Osteocyte (in vitro differentiated cells): ENCODE measurements at places on chromosomes 3 and 15. TPM values are rescaled to one million over a fixed set of nuclear protein-coding genes. Genes with fewer than 3 reads are reported as not detected.
A peak's percentile ranks its signal among the peaks of the same experiment; 100 is the strongest.

The RGMA gene
- total RNA-seq = 12.4 and 13.7 TPM in 2 replicates

The WNT5A gene
- total RNA-seq = 27.6 and 30.4 TPM in 2 replicates

GRCh38 chr3:197541756-197542539, 13.8 kb downstream of the BDH1 start:
- DNase-seq = no peak

DNA sequence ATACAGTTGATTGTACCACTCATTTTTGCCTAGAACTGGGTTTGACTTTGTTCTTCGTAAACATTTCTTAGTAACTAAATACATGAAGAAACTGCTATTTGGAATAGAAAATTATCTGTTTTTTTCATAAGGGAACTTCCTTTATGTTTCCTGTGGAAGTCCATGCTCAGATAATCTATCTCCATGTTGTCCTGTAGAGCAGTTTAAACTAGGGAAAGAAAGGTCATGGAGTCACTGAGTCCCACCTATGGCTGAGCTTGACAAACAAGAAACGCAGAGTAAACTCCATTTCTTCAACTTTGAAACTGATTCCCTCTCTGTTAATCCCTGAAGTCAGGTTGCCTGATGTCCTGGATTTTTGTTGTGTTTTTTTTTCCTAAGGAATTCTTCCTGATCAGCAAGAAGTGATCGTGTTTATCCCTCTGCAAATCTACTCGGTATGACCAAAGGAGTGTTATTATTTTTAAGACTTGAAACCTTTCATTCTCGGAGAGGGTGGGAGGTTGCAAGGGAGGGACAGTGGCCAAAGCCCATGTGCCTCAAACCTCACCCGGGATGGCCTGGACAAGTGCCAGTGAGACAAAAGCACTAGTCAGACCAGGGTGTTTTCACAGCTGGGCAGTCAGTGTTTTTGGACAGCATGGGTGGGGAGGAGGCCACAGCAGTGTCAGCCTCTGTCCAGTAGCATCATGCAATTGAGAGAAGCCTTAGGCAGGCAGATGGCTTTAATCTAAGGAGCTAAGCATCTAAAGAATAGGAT, 129.8 kb upstream of the PHLDB2 start:
- peak; percentile 95 for DNase-seq

DNA sequence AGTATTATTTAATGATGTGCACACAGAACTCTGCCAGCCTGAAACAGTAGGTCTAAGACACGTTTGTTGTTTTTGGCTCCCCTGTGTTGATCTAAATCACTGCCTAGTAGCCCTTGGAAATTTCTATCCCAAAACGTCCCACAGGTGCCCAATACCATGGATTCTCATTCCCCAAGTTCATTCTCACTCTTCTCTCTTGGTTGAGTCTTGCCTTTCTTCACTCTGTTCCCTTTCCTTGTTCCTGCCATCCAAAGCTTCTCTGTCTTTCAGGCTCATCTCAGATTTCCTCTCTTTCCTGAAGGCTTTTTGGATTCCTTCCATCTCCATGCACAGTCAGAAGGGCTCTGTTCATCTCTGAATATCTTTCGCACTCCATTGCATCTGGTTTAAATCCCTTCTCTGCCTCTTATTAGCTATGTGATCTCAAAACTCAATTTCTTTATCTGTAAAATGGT, 54.2 kb downstream of the PPARG start:
- DNase-seq = no peak

DNA sequence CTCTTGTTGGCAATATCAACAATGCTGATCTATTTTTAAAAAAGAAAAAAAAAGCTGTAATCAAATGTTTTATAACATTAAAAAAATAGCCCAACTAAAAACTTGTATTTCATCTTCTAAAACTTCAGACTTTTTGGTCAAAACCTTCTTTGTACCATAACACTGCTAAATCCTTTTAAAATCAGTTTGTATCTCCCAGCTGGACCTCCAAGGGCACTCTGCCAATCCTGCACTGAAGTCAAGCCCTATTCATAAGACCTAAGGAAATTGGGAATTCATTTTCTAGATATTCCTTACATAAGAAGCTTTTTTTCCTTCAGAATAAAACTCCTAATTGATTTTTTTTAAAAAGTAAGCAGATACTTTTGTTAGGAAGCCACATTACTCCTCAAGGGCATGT, 38.2 kb upstream of the HCLS1 start:
- DNase-seq = no peak

- DNase-seq = no peak
Observed at GRCh38 chr15:52234596-52235541, 43.7 kb upstream of the GNB5 start.
